ENCODE measurements at places on chromosomes 11 and 22.

DNA sequence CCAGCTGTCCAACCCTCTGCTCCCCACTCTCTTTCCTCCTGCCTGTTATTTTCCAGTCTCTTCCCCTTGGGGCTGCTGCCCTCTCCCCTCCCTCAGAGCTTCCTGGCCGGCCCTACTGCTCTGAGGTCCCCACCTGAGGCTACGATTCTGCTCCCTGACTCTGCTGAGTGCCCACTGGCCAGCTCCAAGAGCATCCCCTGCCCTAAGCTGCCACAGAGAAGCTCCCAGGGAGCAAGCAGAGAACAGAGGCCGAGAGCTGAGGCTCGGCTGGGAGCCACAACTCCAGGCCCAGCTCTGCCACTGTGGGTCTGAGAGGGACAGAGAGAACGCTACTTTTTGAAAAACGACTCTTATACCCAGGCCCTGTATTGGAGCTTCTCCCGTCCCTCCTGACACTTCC is 61.1 kb downstream of the CHRDL2 start:
- DNase-seq, result no peak

- DNase-seq, result no peak
Observed at GRCh38 chr11:77523712-77524111, 49.8 kb upstream of the PAK1 start.

DNA sequence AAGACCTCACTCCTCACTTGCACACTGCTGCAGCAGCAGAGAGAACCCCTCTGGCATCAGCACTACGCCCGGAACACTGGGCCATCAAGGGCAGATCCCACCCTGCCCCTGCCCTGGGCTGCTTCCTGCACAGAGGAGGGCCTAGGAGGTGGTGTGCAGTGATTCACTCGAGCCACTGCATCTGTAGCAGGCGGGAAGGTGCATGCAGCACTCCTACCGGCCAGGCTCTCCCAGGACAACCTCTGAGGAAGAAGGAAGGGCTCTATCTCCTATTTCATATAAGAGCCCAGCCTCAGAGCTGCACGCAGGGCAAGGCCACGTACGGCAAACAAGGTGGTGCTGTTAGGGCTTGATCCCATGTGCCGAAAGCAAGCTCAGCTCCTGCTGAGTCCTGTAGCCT is 14.2 kb downstream of the RANGAP1 start:
- DNase-seq, result no peak

- no peak for DNase-seq
Observed at GRCh38 chr11:16027621-16028020, 328.7 kb downstream of the SOX6 start.

- no peak for DNase-seq
Observed at GRCh38 chr11:72005347-72006260, 6.9 kb downstream of the IL18BP start.

GRCh38 chr11:1834062-1834610 is 654 bp upstream of the SYT8 start:
- no peak for DNase-seq

Data from left forelimb (tissue), 1 donor.